Stimulated activated CD8-positive, alpha-beta memory T cell treated with anti-CD3 and anti-CD28 coated beads, Interleukin-2, amount 100 ng/mL, for 1 hour (primary cell): ENCODE measurements at places on chromosomes 6 and 20.

- DNase-seq = no peak
Measured at GRCh38 chr6:127459231-127459641, at the start of gene KIAA0408. Gene KIAA0408 (minus strand): TSS chr6:127459389. CDS start chr6:127453981, 5,408 bp downstream.

- no peak for DNase-seq
Measured at GRCh38 chr20:51423290-51423667, 119.2 kb downstream of the NFATC2 start.

GRCh38 chr6:1016329-1017302 is 295.3 kb upstream of the FOXQ1 start:
- no peak for DNase-seq

DNA sequence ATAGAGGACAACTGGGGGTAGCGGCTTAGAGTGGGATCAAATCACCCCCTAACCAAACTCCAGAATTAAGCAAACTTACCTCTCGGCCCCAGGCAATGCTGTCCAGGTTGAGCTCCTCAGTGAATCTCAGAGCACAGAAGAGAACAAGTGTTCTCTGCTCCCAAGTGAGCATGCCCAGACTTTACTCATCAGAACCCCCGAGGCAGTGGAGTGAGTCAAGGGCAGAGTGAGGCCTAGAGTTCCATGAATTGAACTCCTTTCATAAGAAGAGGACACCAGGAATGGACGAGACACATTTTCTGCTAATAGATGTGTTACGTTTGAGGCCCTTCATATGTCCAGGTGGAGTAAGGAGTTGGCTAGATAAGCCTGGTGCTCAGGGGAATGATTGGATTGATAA is 134.0 kb upstream of the DTNBP1 start:
- no peak for DNase-seq

DNA sequence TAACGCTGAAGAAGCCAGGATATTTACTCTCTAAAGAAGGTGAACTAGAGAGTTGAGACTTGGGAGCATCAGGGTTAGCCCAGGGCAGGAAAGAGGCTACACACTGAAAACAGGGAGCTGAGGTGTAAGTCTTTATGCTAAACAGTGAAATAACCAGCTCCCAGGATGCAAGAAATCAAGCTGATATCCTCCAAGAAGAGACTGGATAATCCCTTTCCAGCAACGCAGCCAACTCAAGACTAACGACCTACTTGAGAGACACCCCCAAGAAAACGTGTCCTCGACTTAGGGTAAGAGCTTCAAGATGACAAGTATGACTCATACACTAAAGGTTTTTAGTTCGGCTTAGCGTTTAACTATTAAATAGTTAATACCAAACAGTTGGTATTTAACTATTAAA is 202.2 kb downstream of the TASP1 start:
- no peak for DNase-seq

GRCh38 chr20:60817891-60818290 is 434.2 kb upstream of the CDH4 start:
- DNase-seq = no peak

GRCh38 chr6:132348231-132348630 is 53.0 kb downstream of the MOXD1 start:
- no peak for DNase-seq

DNA sequence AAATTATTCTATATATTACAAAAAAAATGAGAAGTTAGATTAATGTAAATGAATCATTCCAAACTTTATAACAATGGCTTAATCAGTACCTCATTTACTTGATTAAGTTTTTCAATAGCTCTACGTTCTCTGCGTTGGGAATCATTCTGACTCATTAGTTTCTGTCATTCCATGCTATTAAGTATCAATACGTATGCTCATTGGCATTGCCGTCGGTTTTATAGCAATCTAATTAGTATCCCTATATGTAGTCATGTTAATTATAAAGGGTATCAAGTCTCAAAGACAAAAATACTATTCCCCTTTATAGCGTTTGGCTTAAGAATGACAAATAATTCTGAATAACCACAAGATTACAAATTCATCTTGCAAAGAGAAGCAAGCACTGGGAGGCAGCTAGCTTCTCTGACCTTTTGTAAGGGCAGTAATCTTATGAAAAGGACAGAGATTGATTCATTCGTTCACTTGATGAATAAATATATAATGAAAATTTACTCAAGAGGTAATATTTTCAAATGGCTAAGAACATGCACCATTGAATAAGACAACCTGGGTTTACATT is 41.8 kb downstream of the OLIG3 start:
- DNase-seq = no peak

GRCh38 chr6:125136378-125136777 is 17.2 kb upstream of the TPD52L1 start:
- no peak for DNase-seq

- DNase-seq = no peak
Measured at GRCh38 chr20:52783769-52784168, 188.4 kb upstream of the TSHZ2 start.

DNA sequence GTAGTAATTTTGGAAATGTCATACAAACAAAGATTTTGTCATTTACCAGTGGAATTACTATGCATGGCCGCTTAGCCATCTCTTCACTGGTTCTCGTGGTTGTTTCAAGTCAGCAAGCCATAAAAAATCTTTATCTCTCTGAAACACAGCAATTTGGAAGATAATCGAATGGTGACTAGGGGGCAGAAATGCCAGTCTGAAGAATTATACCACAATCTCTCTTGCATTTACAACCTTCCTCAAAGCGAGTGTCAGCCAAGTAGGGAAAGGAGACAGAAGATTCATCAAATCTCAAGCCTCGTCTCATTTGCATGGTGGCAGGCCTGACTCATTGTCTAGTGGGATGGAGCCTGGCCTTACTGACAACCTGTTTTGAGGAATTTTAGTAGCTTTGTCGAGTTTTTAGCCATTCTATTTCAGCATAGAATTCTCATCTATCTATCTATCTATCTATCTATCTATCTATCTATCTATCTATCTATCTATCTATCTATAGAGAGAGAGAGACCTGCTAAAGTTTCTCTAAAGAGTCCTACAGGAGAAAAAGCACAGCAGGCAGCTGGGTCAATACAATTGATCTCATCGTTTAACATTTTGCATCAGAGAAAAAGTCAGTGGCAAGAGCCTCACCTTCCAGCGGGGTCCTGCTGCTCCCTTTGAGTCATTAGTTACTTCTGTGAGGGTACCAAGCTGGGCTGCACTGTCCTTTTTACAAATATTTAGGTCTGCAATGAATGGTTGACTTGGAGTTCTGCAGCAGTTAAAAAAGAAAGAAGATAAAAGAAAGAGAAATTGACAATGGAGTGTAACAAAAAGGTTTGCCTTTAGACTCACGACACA is 572.8 kb downstream of the TFAP2A start:
- no peak for DNase-seq

DNA sequence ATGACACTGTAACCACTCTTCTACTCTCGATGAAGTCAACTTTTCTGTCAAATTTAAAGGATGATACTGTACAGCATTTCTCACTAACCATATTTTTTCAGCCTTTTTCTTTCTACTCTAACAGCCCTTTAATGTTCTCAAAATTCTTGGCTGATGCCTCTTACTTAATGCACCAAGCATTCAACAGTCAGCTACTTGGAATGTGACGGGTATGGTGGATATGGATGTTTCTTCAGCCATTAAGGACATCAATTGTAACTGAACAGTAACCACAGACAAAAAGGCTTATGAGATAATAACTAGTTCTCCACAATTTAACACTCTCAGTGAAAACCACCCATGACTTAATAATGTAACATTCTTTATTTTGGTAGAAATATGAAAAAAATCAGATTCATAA is 467.2 kb upstream of the ZNF337 start:
- DNase-seq = no peak

- no peak for DNase-seq
Measured at GRCh38 chr6:25277857-25278256, 1.3 kb upstream of the CARMIL1 start.

- no peak for DNase-seq
Measured at GRCh38 chr20:61436283-61436666, 184.2 kb downstream of the CDH4 start.

DNA sequence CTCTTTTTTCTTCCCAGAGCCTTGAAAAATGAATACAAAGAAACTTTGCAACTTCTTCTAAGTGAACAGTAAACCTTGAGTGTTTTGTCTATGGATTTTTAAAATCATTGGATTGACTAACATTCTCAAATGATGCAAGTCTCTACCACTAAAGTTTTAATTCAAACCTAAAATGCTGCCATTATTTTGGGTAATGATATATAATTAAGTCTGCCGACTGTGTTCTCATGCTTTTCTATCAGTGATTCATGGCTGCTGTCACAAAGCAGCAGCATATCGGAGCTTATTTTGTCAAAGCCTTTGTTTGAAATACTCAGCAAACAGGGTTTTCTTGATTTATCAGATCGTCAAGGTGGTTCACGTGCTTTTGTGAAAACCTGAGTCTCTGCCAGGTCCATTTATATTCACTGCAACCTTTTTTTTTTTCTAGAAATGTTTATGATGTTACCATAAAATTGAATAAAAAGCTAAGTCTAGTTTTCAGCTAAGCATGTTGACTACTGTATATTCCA is 96.3 kb downstream of the GJA1 start:
- no peak for DNase-seq

- no peak for DNase-seq
Measured at GRCh38 chr6:37783025-37783855, 36.3 kb upstream of the ZFAND3 start.

GRCh38 chr6:117961301-117961700 is 54.2 kb downstream of the SLC35F1 start:
- DNase-seq = no peak

DNA sequence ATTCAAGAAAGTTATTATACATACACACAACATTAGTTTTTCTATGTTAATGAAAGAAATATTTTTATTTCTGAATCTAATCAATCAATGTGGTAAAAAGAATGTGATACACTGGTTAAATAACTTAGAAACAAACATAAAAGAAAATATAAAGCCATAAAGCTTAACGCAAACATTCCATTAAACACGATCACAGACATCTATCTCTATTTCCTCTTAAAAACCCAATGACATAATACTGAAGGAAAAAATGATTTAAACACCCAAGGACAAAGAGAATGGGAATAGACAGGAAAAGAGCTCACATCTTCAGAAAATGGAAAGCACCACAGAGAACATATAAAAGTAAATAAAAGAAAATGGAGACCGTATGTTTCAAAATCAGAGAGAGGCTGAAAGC is 19.4 kb downstream of the ZUP1 start:
- no peak for DNase-seq

DNA sequence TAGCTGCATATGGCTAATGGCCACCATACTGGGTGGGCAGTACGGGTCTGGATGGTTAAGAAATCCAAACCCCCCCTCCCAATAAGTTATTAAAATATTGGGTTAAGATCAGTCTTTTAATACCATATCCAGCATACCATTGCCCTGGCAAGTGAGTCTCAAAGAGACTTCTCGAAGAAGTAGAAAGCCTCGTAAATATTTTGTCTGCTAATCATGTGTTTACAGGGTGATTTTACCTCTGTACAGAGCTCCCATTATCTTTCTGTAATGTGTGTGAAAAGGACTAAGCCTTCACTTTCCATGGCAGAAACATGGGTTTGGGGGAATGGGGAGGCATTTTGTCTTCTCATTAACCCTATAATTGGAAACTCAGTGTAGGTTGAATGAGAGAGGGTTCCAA is 174.7 kb upstream of the LAMP5 start:
- DNase-seq = no peak

DNA sequence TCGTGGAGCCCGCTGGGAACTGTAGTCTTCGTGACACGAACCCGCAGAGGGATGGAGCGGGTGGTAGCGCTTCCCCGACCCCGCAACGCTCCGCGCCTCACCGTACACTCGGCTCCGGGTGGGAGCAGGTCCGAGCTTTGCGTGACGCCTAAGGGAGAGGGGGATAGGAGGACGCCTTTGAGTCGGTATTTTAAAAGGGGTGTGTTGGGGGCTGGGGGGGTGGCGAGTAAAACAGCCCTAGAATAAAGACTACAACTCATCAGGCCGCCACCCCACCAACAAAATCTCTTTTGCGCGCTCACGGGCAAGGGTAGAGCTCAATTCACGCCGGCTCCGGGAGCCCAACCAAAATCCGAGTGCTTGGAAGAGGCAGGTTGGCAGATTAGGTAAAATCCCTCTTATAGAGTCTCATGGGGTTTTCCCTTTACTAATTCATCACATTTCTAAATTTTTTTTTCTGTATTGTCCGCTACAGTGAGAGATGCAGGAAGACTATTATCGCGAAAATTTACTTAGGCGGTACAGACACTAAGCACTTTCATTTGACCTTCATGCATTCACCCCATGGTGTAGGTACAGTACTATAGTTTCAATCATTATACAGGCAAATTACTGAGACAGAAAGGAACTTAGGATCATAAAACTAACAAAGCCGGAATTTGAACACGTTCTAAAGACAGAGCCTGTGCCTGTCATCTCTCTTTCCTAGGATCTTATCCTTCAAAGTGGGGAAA is 706 bp upstream of the SNX14 start:
- no peak for DNase-seq

DNA sequence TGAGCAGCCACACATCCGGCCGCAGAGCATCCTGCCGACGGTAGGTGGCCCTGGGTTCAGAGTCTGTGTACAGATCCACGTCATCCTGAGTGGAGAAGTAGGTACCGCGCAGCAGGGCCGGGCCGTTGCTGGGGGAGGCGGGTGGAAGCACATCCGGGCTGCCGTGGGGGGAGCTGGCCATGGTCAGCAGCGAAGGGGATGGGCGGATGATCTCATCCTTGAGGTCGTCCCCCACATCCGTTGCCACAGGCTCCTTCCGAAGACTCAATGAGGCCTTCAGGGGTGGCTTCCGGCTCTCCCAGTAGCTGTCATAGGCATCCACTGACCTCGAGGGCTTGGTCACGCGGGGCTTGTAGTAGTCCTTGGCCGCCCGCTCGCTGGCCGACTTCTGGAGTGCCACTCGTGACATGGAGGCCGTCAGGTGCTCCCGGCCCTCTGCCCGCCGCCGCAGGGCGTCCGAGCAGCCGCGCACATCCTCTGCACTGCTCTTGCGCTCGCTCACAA is 9.2 kb downstream of the SPATA2 start:
- no peak for DNase-seq

DNA sequence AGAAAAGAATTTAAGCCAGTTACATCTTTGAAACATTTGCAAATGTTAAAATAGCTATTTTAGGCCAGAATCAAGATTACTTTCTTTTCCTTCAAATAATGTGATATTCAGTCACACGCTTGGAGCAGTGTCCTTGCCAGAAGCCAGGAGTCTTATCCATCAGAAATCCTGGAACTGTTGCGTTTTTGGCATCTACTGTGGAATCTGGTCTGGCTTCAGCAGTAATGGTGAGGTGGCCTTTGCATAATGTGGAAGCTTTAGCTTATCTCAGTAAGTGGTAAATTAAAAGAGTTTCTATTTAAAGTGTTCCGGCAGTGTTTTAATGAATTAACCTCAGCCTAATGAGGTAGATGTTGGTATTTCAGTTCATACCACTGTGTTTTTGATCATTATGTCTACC is 97.6 kb downstream of the FIG4 start:
- no peak for DNase-seq

DNA sequence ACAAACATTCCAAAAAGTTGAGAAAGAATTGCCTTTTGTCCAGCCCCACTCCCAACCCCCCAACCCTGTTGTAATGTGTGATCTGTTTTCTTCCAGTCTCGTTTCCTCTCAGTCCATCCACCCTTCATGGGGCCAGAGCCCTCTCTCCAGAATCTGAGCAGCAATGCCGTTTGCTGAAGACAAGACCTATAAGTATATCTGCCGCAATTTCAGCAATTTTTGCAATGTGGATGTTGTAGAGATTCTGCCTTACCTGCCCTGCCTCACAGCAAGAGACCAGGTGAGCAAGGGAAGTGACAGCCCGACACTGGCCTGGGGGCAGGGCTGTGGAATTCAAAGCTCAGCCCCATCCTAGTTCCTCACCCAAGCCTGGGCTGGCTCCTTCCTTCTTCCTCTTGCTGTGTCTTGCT is 7.8 kb downstream of the MAVS start:
- no peak for DNase-seq

GRCh38 chr6:153102605-153103318 is 28.3 kb downstream of the RGS17 start:
- DNase-seq = no peak
